ENCODE measurements at places on chromosomes 7 and 10.

DNA sequence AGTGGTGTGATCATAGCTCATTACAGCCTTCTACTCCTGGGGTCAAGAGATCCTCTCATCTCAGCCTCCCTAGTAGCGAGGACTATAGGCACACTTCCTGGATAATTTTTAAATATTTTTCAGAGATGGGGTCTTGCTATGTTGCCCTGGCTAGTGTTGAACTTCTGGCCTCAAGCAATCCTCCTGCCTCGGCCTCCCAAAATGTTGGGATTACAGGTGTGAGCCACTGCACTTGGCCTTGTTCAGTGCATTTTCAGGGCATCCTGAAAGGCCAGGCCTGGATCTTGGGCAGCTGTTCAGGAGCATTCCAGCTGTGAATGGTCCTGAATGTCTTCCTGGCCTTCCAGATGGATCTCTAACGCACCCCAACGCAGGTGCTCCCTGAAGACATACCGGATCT is 95.7 kb downstream of the PFKFB3 start:
- no peak for DNase-seq

DNA sequence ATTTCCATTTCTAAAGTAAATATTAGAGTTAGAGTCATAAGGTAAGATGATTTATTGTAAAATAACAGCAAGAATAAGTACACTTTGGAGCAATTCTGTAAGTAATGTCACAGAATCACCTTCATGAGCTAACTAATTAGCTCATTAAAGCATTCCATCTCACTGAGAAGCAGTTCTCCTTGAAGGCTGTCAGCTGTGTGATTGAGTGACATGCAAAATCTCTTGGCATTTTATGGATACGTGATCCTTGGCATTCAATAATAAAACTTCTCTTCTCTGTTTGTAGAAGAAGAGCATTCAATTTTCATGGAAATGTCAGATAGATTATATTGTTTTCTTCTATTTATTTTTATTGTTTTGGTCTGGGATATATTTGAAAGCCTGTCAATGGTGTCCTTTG is 1389.3 kb downstream of the GATA3 start:
- no peak for DNase-seq

DNA sequence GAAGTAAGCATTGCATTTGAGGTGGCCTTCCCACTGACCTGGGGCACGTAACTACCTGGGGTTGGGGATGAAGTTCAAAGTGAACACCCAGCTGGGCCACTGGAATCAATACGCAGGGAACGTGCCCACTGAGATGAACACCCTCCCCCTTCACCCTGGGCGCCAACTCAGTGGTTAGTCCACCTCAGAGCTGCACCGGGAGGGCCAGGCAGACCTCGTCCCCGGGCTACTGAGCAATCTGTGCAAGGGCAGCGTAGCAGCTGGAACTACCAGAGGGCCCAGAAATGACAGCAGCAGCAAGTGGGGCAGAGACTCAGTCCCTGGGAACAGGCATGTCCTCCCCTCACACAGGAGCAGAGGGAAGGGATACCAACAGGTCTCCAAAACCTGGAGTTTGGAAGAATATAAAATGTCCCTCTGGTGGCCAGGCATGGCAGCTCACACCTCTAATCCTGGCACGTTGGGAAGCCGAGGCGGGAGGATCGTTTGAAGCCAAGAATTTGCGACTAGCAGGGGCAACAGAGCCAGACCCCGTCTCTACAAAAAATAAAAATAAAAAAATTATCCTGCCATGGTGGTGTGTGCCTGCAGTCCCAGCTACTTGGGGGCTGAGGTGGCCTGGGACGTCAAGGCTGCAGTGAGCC is 143.9 kb downstream of the SH3PXD2A start:
- no peak for DNase-seq

GRCh38 chr10:28652703-28653102 is 24.6 kb upstream of the BAMBI start:
- no peak for DNase-seq

- DNase-seq, result no peak
Measured at GRCh38 chr7:85222522-85222921, 35.7 kb upstream of the SEMA3D start.

GRCh38 chr10:76408646-76409045 is 977.2 kb downstream of the LRMDA start:
- DNase-seq, result no peak

- DNase-seq, result no peak
Measured at GRCh38 chr10:21638681-21639080, 104.6 kb downstream of the MLLT10 start.

DNA sequence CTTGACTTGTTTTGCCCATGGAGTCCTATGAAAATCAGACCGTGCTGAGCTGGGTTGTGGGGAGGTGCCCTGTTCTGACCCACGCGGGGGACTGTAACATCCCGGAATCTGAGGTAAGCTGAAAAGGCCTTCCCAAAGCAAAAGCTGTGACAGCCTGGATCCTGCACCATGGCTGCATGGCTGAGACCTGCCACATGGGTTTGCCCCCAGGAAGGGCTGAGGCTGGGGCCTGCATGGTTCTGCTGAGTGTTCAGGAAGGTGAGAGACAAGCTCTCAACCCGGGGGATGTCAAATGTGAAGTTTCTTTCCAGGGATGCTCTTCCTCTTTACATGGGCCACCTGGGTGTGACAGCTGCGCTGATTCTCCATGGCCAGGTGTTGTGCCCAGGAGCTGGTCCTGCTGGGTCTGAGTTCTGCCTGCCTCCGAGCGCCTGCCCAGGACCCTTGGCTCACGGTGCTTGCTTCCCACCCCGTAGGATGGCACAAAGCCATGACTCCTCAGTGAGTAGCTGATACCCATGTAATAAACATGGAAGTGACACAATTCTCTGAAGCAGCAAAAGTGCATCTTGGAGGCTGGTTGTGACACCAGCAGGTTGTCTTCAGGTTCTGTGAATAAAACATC is 58.3 kb downstream of the VIPR2 start:
- DNase-seq, result no peak

- no peak for DNase-seq
Measured at GRCh38 chr10:33981301-33981700, 646.8 kb upstream of the NRP1 start.

DNA sequence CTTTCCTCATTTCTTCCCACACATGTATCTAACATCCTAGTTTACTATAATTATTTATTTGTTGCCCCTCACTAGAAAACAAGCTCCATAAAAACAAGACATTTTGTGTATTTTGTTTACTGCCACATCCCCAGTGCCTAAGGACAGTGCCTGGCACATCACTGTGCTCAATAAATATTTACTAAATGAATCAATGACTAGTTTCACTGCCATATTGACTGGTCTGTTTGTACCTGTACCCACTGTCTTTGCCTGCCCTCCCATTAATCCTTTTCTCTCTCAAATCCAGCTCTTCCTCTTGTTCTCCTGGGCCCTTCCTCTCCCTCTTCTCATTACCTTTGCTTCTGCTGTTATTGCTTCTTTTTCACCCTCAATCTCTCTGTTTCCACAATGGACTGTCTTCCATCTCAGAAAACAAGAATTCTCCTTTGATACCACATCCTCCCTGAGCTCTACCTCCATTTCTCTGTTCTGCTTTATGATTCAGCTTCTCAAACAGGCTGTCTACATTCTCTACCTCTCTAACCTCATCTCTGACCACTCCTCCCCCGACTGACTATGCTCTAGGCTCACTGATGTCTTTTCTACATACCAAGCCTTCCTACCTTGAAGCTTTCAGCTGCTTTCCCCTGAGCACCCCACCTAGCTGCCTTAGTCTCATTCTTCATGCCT is 8.3 kb upstream of the FAM133B start:
- no peak for DNase-seq

DNA sequence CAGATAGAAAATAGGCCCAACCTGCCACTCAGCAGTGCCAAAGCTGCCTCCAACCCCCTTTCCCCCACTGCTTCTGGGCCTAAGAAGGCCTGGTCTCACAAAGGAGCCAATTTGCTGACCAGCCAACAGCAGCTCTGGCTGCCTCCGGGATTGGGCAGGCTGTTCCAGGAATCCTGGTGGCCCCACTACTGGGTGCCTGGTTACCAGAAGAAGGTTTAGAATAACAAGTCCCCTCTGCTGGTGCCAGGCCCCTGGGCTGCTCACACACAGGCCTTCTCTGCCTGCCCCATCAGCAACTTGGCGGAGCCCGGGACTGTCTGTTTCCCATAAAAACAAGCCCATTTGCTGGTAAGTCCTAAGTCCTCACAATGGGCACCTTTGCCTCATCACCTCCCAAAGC is 1.2 kb downstream of the PHKG1 start:
- no peak for DNase-seq

DNA sequence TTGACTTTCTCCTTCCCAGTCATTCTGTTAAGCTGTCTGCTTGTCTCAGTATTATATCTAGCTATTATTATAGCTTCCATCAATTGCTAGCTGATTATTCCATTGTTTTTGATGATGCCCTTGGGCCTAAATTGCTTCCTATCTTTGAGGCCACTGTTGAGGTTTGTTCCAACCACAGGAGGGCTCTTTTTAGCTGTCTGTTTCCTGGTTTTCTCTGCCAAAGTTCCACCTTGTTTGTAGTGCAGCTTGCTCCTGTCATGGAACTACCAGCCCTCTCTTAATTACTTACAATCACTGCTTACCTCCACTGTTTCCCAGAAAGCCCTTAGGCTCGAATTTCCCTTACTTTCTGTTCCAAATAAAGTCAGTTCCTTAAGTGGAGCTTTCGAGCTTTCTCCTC is 118.7 kb upstream of the SEC61G start:
- no peak for DNase-seq

DNA sequence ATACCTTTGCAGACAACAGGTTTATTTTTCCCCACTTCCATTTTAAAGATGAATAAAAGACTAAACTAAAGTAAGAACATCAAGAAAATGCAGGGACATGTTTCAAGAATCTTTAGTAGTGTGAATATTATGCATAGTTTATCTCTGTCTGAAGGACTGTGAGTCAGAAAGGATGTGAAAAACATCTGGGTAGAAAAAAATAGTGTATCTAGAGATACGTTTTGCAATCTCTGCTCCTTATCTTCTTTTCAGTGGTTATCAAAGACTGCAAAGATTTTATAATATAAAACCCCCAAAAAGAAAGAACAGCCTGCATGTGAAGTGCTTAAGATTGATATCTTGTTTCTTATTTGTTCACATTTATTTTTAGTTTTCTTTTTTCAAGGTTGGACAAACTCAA is 101.9 kb upstream of the ARHGAP21 start:
- DNase-seq, result no peak

DNA sequence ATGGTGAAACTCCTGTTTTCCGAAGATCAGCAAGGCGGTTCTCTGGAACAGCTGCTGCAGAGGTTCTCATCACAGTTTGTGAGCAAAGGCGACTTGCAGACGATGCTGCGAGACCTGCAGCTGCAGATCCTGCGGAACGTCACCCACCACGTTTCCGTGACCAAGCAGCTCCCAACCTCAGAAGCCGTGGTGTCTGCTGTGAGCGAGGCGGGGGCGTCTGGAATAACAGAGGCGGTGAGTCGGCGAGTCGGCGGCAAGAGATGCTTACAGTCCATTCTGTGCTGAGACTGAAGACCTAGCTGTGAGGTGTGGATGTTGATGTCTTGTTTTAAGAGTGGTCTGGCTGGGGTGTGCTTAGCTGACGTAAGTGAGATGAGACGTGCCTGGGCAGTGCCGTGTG is 16.2 kb upstream of the GET4 start:
- DNase-seq, result no peak

- DNase-seq, result no peak
Measured at GRCh38 chr10:38209332-38209731, 115.2 kb downstream of the ZNF37A start.

- no peak for DNase-seq
Measured at GRCh38 chr7:46660402-46660980, 739.4 kb upstream of the IGFBP3 start.

- no peak for DNase-seq
Measured at GRCh38 chr7:41067576-41067975, 635.3 kb downstream of the INHBA start.

GRCh38 chr10:47358457-47358856 is 10.3 kb downstream of the RBP3 start:
- DNase-seq, result no peak

DNA sequence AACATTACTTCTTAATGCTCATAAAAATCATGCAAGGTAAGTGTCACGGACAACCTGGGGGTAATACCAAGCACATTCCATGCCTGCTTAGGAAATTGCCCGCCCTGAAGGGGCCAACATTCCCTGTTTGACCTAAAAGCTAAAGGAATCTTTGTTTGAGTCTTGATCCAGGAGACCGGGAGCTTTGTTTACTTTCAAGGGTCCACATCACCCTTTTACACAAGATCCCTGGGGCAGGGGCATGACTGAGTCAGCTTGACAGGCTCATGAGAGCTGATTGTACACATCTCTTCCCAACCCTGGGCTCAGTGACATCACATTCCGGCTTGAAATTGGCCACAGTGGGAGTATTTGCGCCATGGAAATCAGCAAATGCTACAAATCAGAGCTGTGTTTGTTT is 248.1 kb upstream of the HABP2 start:
- DNase-seq, result no peak

- DNase-seq, result no peak
Measured at GRCh38 chr10:71214641-71215559, 2.5 kb downstream of the UNC5B start.

- DNase-seq, result no peak
Measured at GRCh38 chr7:153087498-153087897, 327.9 kb downstream of the ACTR3B start.

- no peak for DNase-seq
Measured at GRCh38 chr10:75450075-75450445, 18.6 kb downstream of the LRMDA start.

DNA sequence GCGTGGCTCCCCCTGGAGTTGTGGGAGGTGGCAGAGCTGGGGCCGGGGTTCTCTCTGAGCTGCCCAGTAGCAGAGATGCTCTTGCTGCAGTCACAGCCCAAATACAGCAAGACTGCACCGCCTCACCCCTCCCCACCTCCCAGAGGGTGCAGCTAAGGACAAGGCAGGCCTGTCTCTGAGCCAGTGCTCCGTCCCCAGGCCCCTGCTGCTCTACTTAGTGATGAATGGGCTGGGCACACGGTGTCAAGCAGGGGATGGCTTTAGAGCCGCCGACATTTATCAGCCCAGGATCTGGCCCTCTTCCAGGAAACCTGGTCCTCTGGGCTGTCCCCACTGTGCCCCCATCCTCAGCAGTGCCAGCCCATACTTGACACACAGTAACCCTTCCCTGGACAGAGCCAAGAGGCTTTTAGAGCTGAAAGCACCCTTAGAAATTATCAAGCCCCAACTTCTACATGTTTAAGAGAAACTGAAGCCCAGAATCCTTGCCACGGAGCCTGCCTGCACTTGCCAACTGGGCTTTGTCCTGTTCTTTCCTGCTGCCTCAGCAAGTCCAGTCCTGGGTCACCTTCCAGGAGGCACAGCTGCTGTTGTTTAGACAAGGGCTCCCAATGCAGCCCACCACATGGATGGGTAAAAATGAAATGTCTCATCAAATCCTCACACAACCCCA is 137.1 kb upstream of the UNC5B start:
- no peak for DNase-seq

GRCh38 chr10:76309741-76310587 is 878.5 kb downstream of the LRMDA start:
- no peak for DNase-seq
